Esophagus squamous epithelium (tissue), 5 donors: ENCODE measurements at places on chromosomes 12 and 14.

- no peak for DNase-seq
Observed at GRCh38 chr14:71532790-71533189, 399.4 kb upstream of the RGS6 start.

DNA sequence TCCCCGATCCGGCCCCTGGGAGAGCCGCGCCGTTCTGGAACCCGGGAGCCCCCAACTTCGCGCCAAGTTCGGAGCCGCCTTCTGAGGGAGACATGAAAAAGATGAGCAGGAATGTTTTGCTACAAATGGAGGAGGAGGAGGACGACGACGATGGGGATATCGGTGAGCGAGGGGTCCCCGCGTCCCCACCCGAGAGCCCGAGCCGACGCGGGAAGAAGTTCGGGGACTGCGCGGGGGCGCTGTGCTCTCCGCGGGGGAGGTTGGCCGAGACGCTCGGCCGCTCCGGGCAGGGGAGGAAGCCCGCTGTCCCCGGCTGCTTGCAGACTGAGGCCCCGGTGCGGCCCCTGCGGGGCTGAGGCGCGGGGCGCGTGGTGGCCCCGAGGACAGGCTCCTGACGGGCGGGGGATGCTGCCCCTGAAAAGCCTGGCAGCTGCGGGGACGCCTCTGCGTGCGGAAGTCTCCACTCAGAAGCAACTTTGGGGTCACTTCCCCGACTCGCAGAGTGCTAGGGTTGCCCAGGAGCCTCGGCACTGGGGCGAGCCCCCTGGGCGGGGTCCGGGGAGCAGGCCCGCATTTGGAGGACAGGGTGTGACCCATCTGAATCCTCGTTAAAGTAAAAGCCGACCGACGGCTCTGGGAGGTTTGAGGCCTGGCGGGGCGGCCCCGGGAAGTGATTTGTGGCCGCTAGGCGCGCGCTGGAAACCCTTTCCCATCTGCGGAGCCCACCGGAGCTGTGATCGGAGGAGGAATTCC, 511 bp downstream of the ANO6 start:
- no peak for DNase-seq

GRCh38 chr14:79043194-79043889, 873.2 kb downstream of the NRXN3 start:
- DNase-seq = no peak

GRCh38 chr12:118463677-118464076, 87.3 kb downstream of the SUDS3 start:
- no peak for DNase-seq

GRCh38 chr12:107912421-107913004, 138.0 kb downstream of the ASCL4 start:
- no peak for DNase-seq

DNA sequence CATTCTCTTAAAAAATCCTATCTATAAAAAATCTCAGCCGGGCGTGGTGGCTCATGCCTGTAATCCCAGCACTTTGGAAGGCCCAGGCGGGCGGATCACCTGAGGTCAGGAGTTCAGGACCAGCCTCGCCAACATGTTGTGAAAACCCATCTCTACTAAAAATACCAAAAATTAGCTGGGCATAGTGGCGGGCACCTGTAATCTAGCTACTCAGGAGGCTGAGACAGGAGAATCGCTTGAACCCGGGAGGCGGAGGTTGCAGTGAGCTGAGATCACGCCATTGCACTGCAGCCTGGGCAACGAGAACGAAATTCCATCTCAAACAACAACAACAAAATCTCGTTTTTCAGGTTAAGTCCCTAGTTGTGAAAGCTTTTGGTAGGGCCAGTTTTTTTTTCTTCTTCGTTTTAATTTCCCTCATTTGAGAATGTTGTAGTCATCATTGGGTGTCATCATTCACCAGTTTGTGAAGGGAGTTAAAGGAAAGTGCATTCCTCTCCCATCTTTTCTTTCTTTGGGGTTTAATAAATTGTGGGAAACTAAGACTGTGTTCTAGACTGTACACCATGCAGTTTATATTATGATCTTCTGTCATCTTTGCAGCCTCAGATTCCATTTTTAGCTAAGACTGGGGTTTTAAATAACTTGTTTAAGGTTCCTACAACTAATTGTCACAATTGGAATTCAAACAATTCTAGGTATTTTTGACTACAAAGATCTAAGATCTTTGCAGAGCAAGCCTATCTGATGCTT, 23.9 kb downstream of the MDM2 start:
- no peak for DNase-seq

- DNase-seq = no peak
Observed at GRCh38 chr12:1842905-1843640, 22.7 kb downstream of the LRTM2 start.
